ENCODE measurements at places on chromosomes 4 and X.

- no peak overlapping the region for H3K27ac ChIP-seq
- no peak overlapping the region for H3K4me3 ChIP-seq
- H3K27me3 ChIP-seq: no peaks in the 10 kb centered on the region
- no peaks in the 10 kb centered on the region for H3K36me3 ChIP-seq
- DNase-seq: no peak
Measured at GRCh38 chr4:109985993-109986974, 73.6 kb downstream of the EGF start.

- H3K4me3 ChIP-seq: no peak overlapping the region
- no peak overlapping the region for H3K27ac ChIP-seq
- no peaks in the 10 kb centered on the region for H3K27me3 ChIP-seq
- no peaks in the 10 kb centered on the region for H3K4me1 ChIP-seq
- DNase-seq: no peak
- no peaks in the 10 kb centered on the region for H3K36me3 ChIP-seq
Measured at GRCh38 chr4:82241534-82241933, 132.3 kb downstream of the HNRNPD start.

DNA sequence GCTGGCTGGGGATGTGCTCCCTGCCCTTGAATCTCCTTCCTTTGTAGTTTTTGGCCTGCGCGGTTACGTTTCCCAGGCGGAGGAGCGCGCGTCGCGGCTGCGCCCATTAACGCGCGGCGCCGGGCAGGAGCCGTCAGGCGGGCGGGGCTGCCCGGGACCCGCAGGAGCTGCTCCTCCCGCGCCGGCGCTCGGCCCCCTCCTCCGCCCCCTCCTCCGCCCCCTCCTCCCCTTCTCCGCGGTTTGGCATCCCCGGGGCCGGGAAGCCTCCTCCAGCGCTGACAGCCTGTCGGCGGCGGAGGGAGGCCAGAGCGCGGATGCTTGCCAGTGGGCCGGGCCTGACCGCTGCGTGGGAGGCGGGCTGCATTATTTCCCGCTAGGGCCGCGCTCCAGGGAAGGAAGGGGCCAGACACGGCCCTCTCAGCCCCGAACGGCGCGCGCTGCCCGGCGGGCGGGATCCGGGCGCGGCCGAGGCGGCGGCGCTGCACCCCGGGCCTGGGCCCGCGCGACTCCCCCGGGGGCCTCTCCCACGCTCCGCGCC is at the start of gene DCLK2:
DCLK2 (plus strand) TSS at position 405 of the 538 bp plus-strand sequence. CDS start 583 bp downstream, outside the sequence.
- H3K4me1 ChIP-seq: no peaks in the 10 kb centered on the region
- H3K27me3 ChIP-seq: no peaks in the 10 kb centered on the region
- H3K36me3 ChIP-seq: no peaks in the 10 kb centered on the region
- peak within 1 kb of the TSS; percentile 82 for H3K27ac ChIP-seq
- peak within 1 kb of the TSS; percentile 63 for H3K4me3 ChIP-seq

GRCh38 chr4:11198516-11199305 is 230.0 kb downstream of the HS3ST1 start:
- no peak for DNase-seq
- H3K27me3 ChIP-seq: no peaks in the 10 kb centered on the region
- H3K27ac ChIP-seq: no peak overlapping the region
- no peak overlapping the region for H3K4me3 ChIP-seq
- no peaks in the 10 kb centered on the region for H3K4me1 ChIP-seq

DNA sequence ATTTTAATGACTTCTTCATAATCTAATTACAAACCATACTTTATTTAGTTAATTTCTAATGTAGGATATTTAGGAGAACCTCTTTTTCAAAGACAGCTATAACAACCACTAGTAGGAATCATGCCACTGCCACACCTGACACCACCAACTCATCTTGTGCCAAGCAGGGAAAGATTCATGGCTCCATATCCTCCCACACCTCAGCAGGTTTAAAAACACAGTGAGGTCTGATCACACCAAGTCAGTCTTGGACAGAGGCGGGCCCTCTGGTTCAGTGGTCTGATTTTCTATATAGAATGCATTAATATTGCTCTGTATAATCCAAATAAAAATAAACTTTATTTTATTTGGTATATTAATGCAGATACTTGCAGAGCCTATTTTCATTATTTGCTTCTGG is 227.7 kb upstream of the TTC29 start:
- no peak for DNase-seq
- H3K4me3 ChIP-seq: no peak overlapping the region

- H3K4me3 ChIP-seq: no peak overlapping the region
- no peaks in the 10 kb centered on the region for H3K27me3 ChIP-seq
- no peak overlapping the region for H3K27ac ChIP-seq
- no peak for DNase-seq
Measured at GRCh38 chr4:182085051-182085480, 158.1 kb upstream of the TENM3 start.

DNA sequence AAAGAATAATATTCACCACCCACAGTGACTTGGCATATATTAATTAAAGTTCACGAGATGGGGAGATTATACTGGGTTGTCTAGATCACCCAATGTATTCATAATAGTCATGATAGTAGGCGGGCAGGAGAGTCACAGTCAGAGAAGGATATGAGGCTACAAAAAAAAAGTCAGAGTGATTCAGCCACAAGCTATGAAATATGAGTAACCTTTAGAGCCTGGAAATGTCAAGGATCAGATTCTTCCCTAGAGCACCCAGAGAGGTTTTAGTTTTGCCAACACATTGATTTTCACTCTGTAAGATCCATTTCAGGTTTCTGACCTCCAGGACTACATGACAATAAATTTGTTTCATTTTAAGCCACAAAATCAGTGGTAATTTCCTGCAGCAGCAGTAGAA is 501.9 kb downstream of the GABRG1 start:
- H3K27me3 ChIP-seq: no peaks in the 10 kb centered on the region
- no peak for DNase-seq
- no peaks in the 10 kb centered on the region for H3K36me3 ChIP-seq

GRCh38 chr4:94559351-94559806 is 107.6 kb downstream of the PDLIM5 start:
- no peak overlapping the region for H3K27ac ChIP-seq
- peaks cover 15% of the 10 kb centered on the region for H3K4me1 ChIP-seq
- no peaks in the 10 kb centered on the region for H3K27me3 ChIP-seq
- no peaks in the 10 kb centered on the region for H3K36me3 ChIP-seq
- DNase-seq: no peak

Measured in pancreas (tissue), 10 donors.